ENCODE measurements at places on chromosomes 11 and 22.
A peak's percentile ranks its signal among the peaks of the same experiment; 100 is the strongest.

DNA sequence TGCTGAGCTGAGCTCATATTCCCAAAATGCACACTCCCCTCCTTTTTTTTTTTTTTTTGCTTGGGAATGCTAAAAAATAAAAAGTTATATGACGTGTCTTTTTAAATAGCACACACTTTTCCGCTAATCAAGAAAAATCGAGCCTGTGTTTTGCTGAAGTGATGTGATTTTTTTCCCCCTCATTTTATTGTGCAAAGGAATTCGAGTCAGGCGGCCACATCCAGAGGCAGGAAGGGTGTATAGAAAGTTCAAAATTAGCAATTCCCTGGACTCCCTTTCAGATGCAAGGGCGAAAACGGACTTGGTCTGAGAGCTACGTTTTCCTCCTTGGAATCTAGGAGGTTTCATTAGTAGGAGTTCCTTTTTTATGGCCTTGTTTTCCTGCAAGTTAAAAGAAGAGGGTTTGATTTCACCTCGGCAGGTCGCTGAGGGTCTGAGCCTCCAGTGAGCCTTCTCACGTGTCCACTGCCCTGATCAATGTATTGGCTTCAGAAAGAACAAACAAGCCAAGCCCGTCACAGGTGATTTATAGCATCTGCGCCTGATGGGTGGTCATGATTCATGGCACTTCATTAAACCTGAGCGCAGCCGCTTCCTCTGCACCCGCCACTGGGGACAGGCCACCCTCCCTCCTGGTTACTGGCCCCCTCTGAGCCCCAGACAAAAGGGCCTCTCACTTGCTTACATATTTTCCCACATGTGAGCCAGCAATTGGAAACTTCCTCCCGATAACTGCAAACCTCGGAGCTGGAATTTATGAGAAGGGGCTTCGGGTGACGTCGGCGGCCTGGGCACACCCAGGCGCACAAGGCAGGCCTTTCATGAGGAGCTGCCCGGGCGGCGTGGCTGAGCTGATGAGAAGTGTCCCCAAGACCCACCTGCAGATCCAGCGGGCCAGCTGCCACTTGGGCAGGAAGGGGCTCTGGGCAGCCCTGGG, 64.4 kb upstream of the LINC01488 start:
- DNase-seq, result no peak

GRCh38 chr22:24953384-24954113, 1.0 kb downstream of the KIAA1671 start:
- DNase-seq, result no peak

- DNase-seq, result no peak
Measured at GRCh38 chr11:103175461-103176129, 66.4 kb downstream of the DYNC2H1 start.

GRCh38 chr22:31173386-31174145, 13.6 kb downstream of the RNF185 start:
- no peak for DNase-seq

DNA sequence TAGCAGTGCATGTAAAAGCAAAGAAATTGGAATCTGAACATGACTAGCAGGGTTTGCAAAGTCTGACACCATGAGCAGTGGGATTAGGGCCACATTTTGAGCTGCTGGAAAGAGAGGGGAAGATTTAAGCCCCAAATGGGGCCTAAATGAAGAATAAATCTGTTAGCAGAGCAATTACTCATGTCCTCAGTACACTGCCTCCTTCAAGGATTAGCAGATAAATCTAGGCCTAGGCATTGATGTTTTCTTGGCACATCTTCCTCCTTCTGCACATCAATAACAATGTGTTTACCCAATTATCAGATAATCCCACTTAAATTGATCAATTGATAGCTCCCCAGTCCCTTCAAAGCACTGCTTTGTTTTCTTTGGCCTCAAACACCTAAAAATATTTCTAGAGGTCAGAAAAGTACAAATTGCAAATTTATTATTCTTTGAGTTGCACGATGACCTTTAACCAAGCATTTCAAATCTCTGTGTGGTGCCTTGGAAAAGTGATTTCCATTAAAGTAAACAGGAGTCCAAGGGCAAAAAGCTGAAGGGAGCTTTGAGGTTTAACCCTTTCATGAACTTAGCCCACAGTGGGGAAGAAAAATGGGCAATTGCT, 514.7 kb upstream of the CHORDC1 start:
- no peak for DNase-seq

DNA sequence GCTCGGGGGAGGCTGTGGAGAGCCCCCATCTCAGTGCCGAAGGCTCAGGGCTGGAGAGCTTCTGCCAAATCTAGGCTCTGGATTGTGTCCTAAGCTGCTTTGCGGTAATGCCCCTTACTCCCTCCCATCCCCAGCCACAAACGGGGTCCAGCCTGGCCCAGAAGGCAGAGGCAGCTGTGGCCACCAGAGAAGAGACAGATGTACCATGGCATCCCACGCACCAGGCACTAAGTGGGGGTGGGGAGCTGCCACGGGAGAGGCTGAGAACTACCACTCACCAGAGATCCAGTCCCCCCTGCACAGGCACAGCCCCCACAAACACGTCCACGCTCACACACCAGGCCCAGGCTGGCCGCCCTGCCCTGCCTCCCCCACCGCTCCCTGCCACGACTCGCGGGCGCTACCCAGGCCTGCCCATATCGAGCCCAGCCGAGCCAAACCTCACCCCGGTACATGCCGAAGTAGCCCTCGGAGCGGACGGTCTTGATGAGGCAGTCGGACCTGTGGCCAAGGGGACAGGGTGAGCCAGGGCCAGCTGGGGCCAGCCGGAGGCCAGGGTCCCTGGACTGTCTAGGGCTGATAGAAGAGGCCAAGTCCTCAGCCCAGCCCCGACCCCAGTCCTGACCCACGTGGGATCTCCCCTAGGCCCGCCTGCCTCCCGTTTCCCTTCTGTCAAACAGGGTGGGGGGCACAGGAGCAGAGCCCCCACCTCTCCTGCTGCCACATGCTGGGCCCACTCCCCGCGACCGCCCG, 3.9 kb downstream of the SLC25A22 start:
- DNase-seq, result no peak

DNA sequence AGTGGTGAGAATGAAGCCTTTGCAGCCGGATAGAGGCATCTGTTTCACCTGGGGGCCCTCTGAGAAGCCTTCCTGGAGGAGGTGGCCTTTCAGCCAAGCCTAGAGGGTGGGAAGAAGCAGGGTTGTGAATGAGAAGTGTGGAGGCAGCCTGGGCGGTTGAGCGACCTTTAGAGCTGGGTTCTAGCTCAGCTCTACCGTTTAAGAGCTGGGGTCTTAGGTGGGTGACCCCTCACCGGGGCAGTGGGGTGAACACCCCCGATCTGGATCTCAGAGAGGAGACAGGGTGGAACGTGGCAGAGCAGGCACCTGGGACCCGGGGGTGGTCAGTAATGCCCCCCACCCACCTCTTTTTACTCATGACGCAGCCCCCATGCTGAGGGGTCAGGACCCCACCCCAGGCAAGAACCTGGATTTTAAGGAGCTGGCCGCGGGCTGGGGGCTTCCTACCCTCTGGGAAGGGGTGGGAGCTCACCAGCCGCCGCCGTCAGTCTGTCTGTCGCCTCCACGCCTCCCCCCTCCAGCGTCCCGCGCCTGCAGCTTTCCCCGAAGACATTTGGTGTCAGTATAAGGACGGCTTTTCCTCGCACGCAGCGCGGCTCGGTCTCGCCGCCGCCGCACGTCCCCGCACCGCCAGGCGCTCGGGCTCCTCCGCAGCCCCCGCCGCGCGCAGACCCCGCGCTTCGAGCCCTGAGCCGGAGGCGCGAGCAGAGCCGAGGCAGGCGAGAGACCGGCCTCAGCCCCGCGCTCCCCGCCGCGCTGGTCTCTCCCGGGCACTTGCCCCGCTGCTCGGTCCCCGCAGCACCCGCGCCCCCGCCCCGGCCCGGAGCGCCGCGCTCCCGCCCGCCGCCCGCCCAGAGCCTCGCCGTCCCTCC, 13.3 kb upstream of the CACNA1I start:
- no peak for DNase-seq

- no peak for DNase-seq
Measured at GRCh38 chr11:29214833-29215232, 802.0 kb downstream of the KCNA4 start.

- no peak for DNase-seq
Measured at GRCh38 chr11:96481771-96482170, 92.0 kb downstream of the JRKL start.

GRCh38 chr11:69142895-69143294, 12.8 kb upstream of the SMIM38 start:
- peak; percentile 13 for DNase-seq

DNA sequence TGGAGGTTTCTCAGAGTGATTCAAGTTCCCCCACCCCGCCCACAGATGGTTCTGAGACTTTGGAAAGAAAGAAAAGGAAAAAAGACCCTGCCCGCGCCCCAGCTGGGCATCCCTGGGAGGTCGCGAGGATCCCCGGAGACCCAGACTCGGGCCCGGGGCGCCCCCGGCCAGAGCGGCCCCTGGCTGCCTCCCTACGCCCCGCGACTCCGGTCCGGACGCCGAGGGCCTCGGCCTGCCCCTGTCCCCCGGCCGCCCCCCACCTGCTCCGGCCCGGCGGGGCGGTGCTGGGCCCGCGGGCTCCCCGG, 2.3 kb upstream of the AIFM3 start:
- DNase-seq, result no peak

DNA sequence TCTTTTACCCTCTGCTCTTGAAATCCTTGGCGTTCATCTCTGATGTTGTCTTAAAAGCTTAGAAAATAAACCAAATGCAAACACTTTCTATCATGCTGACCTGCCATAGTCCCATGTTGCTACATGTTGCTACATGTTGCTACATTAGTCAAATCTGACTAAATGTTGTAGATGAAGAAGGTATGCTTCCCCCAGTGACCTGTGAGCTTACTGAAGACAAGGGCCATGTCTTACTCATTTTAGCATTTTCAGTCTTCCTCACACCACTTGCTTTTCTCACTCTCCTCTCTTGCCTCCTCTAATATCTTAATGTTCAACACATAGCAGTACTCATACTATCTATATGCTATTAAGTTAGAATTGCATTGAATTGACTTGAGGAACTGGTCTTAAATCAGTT, 346.4 kb upstream of the MTNR1B start:
- DNase-seq, result no peak

All from tibial artery (tissue), 4 donors.